Cortex of kidney (tissue), 1 donor: ENCODE measurements at places on chromosomes 11 and 22.

- DNase-seq: no peak
Observed at GRCh38 chr22:47139013-47139789, 376.8 kb downstream of the TBC1D22A start.

DNA sequence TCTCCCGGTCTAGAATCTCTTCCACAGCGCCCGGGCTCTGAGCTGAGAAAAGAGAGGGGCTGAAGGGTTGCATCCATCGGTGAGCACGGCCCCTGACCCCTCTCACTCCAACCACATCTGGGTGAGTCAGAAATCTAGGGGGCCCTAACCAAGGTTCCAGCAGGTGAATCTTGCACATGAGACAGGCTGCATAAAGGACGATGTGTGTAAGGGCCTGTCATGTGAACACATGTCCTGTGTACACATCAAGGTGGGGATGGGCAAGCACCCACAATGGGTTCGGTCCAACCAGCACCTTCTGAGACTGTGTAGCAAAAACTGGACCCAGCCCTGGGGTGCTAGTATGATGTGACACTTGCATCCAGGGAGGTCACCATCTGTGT lies 1.2 kb downstream of the BET1L start:
- DNase-seq: no peak

DNA sequence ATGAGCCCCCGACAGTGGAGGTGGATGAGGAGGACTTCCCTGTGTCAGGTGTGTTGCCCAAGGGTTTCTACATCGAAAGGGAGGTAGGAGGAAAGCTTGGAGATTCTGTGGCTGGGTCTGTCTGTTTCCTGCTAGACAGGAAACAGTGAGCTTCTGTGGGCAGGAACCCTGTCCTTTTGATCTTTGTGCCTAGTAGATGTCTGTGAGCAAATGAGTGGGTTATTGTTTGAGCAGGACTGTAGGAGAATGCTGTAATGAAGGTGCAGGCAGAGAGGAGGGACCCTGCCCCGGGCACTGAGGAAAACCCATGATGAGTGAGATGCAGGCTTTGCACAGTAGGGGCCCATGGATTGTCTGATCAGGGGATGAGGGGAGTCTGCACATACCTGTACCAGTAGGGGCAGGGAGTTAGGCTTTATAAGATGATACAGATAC lies 14.0 kb downstream of the USP35 start:
- DNase-seq: no peak

- no peak for DNase-seq
Observed at GRCh38 chr11:18393581-18394274, 635 bp upstream of the LDHA start.

GRCh38 chr11:120830085-120830620 lies 193.7 kb upstream of the TBCEL start:
- DNase-seq: no peak

DNA sequence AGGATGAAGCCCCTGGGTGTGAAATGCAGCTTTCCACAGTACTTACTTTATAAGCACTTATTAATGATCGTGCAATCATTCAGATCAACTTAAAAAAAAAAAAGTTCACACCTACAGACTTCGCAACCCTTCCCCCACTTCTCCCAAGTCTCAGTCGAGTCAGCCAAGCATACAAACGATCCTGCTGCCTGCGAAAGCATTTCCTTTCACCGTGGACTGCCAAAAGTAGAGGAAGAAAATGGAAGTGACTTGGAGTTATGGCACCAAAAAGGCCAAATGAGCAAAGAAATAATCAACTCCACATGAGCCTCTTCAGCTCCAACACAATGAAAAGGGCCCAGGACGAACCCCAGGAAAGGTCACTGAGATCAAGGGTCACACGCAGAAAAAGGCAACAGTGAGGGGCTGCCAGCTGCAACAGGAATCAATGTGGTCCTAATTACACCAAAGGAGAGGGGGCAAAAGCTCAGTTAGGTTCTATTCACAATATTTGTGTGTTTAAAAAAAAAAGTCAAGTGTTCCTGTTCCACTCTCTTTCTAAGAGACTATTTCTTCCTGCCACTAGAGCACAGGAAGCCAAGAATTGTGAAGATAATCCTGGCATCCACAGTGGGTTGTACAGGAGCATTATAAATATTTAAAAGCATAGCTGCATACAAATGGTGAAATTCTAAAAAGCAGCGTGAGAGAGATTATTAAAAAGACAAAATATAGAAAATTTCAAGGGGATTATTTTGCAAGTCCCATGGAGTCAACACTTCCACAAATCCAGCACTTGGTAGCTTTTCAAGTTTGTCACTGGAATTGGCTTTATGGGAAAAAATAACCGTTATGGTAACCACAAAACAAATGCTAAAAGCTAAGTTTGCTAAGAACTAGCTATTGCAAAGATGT lies 28.4 kb downstream of the CDON start:
- no peak for DNase-seq

GRCh38 chr11:34178209-34178821 lies 72.9 kb downstream of the NAT10 start:
- DNase-seq: no peak

GRCh38 chr22:27726686-27727449 lies 74.7 kb downstream of the MN1 start:
- no peak for DNase-seq

GRCh38 chr11:105033343-105033742 lies 1.6 kb downstream of the CASP1 start:
- no peak for DNase-seq

GRCh38 chr22:49052023-49052538 lies 775.6 kb downstream of the BRD1 start:
- no peak for DNase-seq

DNA sequence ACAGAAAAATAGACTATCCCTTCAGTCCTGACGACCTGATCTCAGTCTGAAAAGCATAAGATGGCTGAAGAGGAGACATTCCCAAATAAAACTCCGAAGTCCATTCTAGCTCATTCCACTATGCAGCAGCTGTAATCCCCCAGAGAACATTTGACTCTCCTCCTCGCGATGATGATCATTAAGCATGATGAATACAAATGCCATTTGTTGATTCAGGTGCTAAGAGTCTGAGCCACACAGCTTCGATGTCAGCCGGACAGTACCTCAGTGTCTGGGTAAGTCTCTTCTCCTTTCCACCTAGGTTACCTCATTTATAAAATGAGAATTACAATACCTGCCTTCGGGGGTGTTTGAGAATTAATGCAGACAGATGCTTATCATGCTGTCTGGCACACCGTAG lies 94.8 kb downstream of the TENM4 start:
- DNase-seq: no peak

DNA sequence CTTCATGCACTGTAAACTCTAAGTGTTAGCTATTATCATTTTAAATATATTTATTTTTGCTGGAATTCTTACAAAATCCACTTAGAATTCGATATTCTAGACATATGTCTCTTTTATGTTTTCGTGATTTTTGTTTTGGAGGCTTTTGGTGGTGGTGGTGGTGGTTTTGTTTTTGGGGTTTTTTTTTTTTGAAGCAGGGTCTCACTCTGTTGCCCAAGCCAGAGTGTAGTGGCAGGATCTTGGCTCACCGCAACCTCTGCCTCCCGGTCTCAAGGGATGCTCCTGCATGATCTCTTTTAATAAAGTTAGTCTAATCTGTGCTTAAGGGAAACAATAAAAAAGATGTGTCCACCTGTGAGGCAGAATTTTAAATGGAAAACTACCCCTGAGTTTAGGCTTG lies 117.7 kb downstream of the MRTFA start:
- no peak for DNase-seq

GRCh38 chr11:69041516-69041915 lies 7.2 kb upstream of the TPCN2 start:
- DNase-seq: no peak

- DNase-seq: no peak
Observed at GRCh38 chr11:117817368-117818040, 7.0 kb downstream of the FXYD2 start.

- DNase-seq: no peak
Observed at GRCh38 chr11:14015711-14016110, 53.2 kb downstream of the SPON1 start.

GRCh38 chr11:12629601-12630313 lies 44.5 kb upstream of the TEAD1 start:
- no peak for DNase-seq

DNA sequence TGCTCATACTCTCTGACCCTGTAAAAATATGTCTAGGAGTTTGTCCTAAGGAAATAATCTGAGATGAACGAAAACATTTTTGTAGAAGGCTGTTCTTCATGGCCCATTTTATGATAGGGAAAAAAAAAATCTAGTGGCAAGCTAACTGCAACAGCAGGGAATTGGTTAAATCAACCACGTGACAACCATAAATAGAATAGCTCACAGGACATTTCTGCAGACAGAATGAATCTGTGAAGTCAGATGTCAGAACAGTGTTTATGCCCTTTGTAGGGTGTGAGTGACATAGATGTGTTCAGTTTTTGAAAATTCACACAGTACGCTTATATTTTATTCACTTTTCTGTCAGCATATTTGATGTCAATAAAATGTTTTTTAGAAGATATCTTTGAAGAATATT lies 16.1 kb downstream of the ARHGAP1 start:
- DNase-seq: no peak

DNA sequence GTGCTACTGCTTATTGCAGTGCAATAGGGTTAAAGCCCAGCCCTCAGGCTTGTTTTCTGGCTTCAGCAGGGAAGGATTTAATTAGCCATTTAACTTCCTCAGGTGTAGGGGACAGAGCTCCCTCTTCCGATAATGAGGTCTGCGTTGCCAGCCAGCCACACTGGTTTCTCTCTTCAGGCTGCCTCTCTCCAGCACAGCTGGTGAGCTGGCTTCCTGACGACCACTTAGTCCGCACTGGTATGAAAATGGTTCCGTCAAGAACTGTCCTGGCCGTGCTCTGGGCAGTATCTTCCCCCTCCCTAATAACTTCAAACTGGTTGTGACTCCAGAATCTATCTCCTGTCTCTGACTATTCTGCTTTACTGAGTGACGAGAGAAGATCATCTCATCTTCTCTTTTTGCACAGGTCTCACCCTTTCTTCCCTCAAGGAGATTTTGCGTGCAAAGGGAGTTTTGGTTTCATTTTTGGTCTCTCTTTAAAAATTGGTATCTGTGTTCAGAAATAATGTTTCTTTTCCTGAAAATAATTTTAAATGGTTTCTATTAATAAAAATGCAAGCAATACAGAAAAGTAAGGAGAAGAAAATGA lies 49.2 kb downstream of the CNTN5 start:
- no peak for DNase-seq

DNA sequence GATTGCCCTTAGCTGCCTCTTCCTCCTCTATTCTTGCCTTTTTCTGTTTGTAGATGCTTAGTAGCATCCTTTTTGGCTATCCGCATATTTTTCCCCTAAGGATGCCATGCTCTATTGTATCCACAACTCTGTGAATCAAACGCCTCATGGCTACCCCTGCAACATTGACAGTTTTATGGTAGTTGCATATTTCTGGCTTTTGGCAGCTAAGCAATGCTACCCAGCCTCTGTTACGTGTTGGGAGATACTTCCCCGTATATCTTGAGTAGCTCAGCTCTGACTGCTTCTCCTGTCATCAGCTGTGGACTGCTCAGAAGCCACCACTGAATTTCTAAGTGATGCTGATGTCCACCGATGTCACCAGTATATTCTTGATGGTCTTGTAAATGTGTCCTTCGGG lies 15.1 kb upstream of the SLC3A2 start:
- DNase-seq: no peak

DNA sequence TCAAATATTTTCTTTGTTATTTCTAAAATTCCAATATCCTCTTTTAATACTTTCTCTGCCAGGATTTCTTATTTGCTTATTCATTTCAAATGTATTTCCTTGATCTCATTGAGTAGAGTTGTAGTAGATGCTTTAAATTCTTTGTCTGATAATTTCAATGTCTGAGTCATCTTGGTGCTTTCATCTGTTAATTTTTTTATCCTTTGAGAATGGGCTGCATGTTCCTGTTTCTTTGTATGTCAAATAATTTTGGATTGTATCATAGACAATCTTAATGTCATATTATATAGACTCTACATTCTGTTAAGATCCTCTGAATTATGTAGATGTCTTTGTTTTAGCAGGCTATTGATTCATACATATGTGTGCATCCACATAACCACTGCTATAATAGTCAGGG lies 57.5 kb downstream of the MYEOV start:
- DNase-seq: no peak

- no peak for DNase-seq
Observed at GRCh38 chr11:84290647-84291046, 1004.5 kb upstream of the CCDC90B start.

- no peak for DNase-seq
Observed at GRCh38 chr11:83157594-83158356, 844 bp downstream of the PCF11 start.

GRCh38 chr22:22959147-22959827 lies 71.7 kb downstream of the IGLL5 start:
- DNase-seq: no peak

DNA sequence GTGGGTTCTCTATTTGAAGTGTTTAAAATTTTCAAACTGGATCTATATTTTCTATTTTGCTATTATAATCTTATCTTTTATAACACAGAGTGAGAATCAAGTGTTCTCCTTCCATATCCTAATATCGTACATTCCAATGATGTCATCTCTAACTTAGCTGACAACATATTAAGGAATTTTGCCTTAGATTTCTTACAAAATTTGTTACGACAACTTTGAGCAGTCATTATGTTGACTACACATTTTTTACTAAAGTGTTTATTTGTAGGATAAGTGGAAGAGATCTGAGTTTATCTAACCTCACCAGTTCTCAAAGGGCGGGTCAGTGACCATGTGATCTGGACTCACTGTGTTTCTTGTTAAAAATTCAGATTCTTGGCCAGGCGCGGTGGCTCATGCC lies 12.7 kb downstream of the BTG4 start:
- DNase-seq: no peak

DNA sequence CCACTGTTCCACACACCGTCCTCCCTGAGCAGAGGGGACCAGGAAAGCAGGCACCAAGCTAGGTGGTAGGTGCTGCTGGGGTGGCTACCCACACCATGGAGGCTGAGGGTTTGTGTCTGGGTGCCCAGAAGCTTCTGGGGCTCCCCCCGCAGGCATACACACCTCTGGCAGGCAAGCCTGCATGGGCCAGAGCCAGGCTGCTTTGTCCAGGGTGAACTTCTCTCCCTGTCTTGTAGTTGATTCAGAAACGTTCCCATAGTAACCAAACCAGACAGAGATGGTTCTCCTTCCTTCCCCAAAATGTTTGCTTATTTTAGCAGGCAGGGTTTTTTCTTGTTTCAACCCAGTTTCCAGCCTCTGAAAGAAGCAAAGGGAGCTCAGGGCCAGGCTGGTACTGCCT lies 40.9 kb upstream of the SUSD2 start:
- DNase-seq: no peak

- no peak for DNase-seq
Observed at GRCh38 chr22:19516378-19517170, 7.6 kb downstream of the CLDN5 start.
